Neuronal stem cell (in vitro differentiated cells): ENCODE measurements at places on chromosomes 12 and 14.

DNA sequence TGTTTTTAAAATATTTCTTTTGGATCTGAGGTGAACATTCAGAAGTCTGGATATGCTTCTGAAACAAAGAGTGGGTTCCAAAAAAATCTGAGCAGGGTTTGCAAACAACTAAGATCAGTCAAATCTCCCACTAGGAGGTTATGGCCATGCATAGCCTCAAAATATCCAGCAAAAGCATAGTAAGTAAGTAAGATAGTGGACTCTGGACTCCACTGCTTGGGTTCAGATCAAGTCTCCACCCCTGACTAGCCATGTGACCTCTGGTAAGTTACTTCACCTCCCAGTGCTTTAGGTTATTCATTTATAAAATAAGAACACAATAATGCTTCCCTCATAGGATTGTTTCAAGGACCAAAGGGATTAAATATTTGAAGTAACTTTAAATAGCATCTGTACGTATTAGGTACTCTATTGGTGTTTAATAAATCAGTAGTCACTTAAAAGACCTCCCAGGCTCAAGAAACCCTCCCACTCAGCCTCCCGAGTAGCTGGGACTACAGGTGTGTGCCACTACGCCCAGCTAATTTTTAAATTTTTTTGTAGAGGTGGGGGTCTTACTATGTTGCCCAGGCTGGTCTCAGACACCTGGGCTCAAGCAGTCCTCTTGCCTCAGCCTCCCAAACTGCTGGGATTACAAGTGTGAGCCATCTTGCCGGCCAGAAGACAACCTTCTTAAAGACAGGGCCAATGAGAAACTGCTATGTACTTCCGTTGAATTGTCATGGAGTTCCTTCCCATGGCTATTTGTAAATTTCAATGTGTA lies 95.7 kb upstream of the SOX5 start:
- DNase-seq: no peak

DNA sequence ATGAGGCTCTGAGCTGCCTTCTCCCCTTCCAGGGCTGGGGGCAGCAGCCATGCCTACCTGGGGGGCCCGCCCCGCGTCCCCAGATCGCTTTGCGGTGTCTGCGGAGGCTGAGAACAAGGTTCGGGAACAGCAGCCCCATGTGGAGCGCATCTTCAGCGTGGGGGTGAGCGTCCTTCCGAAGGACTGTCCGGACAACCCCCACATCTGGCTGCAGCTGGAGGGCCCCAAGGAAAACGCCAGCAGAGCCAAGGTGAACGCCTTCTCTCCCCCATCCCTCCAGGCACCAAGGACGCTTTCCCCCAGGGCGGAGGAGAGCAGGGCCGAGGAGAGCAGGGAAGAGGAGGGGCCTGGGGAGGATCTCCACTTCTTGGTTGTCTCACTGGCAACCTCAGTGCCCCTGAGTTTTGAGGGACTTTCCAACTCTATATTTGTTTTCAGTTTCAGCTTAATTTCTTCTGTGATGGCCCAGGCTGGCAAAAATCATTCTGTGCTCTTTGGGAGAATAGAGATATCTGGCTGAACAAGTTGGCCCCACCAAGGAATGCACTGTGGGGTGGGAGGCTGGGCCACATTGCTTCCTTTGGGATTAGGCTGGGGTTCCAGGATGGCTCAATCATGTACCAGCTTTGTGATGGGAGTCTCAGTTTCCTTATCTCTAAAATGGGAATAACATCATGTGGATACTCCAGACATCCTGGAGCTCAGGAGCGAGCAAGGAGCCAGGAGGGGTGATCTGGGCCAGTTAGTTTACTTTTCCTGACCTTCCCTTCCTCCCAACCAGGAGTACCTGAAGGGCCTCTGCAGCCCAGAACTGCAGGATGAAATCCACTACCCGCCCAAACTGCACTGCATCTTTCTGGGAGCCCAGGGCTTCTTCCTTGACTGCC lies 1.2 kb downstream of the KHNYN start:
- DNase-seq: no peak

- DNase-seq: no peak
These were observed 310.1 kb upstream of the DIO3 start for GRCh38 chr14:101250948-101251811.

- no peak for DNase-seq
These were observed 87.1 kb downstream of the ZFP36L1 start for GRCh38 chr14:68705741-68706283.

DNA sequence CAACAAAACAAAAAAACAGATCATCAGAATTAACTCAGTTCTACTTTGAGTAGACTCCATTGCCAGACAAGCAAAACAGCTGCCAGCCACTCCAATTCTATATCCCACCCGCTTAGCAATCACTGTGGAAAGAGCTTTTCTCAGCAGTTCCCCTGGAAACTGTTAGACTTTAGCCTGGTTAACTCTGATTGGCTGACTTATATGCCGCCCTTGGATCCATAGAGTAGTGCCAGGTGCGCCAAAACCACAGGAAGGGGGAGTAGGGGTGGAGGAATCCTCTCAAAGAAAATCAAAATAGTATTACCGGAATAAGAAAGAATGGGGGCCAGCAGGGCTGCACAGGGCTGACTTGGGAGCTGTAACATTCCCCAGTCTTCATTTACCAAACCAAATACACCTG lies 5.4 kb upstream of the EML5 start:
- DNase-seq: no peak

DNA sequence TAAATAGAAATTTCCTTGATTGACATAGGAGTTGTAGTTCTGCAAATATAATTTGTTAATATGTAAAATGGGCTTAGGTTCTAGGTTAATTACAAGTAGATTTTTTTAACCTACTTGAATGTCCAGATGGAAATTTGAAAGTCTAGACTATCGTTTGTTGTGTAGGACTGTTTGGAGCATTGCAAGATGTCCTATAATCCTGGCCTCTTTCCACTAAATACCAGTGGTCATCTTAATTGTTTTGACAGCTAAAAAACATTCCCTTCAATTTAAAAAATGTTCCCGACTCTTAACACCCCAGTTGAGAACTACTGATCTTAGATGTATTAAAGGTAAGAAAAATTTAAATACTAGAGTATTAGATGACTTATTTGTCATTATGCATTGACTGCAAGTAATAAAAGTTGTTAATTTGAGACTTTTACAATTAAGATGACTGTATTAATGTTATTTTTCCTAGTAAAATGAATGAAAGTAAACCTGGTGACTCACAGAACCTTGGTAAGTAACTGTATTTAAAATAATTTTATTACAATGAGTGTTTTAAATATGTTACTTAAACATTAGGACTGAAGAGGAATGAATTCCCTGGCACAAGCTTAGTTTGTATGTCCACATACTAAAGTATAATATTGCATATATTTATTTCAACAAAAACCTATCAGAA lies 21.8 kb downstream of the G2E3 start:
- no peak for DNase-seq

DNA sequence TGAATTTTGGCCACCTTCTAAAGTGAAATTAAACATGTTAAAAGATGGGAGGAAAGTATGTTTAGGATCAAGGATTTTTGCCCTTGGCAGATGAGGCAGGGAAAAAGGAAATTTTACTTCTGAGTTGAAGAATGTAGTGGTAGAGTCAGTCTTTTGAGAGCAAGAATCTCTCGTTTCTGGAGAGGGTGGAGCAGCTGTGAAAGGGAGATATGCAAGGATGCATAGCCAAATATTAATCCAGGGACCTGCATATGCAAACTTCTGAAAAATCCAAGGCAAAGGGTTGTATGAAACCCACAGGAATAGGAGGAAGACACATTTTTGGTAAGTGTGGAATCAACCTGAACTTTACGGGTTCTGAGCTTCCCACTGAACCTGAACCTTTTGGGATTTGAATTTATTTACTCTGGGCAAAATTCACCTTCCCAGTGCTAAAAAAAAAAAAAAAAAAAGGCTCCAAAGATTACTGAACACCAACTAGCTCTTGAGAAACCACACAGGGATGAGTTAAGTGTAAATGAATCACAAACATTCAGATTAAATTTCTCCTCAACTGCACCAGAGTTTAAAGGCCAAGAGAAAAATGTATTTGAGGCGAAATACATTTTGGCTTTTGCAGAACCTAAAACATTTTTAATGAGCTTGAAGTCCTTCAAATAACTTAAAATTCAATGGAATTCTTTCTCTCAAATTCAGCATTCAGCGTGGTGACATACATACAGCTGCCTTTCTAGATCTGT lies 187.1 kb upstream of the CDKN3 start:
- no peak for DNase-seq

DNA sequence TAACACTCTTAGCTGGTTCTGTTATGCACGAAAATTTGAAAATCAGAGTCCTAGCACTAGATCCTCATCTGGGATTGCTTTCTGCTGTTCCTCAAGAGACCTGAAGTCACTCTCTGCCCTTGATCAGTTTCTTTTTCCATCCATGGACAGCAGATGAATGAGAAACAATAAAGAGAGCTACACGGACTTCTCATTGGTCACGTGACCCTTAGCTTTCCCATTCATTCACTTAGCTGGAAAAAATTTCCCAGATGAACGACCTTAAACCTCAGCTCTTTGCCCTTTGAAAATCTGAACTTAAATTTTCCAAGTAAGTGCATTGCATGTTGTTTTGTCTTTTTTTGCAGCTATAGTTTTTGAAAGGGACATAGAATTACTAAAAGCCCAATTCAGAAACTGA lies 27.2 kb upstream of the RGS6 start:
- DNase-seq: no peak

GRCh38 chr12:115817389-115817788 lies 460.1 kb downstream of the MED13L start:
- DNase-seq: no peak
